Erythroblast (primary cell): ENCODE measurements at places on chromosomes 7 and 10.

GRCh38 chr10:100655326-100655759 lies 90.0 kb upstream of the PAX2 start:
- no peak for DNase-seq

GRCh38 chr7:71694665-71695064 lies 562.7 kb downstream of the GALNT17 start:
- no peak for DNase-seq

- no peak for DNase-seq
These were observed 249.9 kb upstream of the C7orf33 start for GRCh38 chr7:148340438-148341280.

- no peak for DNase-seq
These were observed 19.3 kb upstream of the TRIM8 start for GRCh38 chr10:102624751-102625645.

DNA sequence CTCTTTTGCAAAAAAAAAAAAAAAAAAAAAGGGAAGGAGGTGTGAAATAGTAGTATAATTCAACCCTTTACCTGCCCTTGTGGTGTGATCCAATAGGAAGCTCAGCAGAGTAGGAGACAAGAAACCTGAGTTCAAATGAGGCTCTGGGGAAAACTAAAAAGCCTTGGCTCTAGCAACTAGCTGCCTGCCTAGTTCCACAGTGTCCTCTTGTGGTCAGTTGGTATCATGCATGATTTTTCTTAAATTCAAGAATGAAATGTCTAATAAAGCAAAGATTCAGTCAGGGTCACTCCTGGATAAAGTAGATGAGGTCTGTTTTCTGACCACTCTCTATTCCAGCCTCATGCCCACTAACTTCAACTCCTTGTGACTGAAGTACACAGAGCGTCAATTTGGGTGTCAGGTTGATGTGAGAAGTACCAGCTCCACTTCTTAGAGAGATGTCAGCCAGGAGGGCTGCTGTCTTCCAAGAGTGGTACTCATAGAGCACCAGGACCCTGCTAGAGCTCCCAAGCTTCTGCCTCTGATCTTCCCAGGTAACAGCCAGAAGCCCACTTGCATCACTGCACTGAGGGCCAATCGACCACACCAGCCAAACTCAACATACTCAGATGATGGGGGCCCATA lies 10.5 kb downstream of the LSM5 start:
- DNase-seq: peak; percentile 66

DNA sequence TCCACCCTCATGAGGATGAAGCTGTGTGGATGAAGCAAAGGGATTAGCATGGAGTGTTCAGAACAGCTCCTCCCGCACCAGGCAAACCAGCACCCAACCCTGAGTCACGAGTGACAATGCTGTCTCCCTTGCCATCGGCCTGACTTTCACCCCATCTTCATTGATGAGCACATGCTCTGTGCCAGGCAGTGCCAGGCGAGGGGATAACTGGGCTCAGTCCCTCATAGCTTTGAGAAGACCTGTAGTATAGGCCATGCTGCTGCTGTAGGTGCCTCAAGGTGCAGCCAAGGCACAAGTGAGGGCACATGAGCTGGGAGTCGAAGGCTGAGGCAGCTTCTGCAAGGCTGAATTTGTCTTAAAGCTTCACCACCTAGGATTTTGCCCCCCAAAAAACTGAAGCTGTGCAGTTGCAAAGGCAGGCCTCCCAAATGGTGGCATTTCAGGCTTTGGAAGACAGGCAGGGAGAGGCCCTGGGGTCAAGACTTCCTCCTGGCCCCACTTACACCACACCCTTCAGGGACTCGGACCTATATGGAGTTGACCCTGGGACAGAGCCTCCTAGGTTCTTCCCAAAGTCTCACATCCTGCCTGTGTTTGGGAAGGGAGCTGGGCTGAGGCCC lies 54.2 kb upstream of the GDF10 start:
- DNase-seq: no peak

DNA sequence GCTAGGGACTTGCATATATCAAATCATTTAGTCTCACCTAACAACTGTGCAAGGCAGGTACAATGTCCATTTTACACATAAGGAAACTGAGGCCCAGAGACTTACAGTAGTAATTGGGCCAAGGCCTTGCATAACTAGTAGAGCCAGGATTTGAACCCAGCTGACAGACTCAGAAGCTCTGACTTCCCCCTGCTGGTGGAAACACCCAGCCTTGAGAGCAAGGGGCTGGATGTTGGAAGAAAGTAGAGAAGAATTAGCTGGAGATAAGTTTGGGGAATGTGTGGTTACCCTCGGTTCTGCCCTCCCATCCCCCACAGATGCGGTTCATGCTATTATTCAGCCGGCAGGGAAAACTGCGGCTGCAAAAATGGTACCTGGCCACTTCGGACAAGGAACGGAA lies 2.0 kb downstream of the AP1S1 start:
- DNase-seq: no peak

GRCh38 chr10:47366731-47367460 lies 17.2 kb downstream of the ZNF488 start:
- no peak for DNase-seq

DNA sequence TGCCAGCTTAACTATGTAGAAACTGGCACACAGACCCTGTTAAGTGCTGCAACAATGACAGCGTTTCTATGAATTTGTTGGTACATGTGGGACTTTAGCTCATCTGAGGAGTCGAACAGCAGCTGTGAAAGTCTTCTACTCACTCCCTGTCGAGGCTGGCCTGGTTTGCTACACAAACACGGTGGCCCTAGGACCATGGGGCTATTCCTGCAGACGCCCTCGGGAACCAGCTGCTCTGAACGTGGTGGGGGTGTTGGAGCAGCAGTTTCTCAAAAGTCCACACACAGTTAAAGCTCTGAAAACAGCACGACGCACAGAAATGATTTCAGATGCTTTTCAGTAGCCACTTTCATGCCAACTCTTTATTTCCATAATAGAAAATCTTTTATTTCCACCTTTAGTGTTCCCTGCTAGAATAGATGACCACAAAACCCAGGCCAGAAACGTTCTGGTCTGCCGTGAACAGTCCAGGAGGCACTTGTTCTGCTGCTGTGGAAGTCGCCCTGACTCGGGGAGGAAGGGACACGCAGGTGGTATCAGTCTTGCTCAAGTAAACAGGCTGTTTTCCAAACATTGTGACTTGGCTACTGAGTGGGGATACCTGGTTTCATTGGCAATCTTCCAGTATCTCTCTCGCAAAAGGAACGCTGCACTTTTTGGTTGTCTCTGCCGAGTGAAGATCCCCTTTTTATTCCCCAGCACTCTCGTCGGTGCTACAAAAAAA lies 21.5 kb downstream of the GUSB start:
- DNase-seq: no peak

- DNase-seq: no peak
These were observed 238.4 kb upstream of the MKI67 start for GRCh38 chr10:128364631-128365030.

DNA sequence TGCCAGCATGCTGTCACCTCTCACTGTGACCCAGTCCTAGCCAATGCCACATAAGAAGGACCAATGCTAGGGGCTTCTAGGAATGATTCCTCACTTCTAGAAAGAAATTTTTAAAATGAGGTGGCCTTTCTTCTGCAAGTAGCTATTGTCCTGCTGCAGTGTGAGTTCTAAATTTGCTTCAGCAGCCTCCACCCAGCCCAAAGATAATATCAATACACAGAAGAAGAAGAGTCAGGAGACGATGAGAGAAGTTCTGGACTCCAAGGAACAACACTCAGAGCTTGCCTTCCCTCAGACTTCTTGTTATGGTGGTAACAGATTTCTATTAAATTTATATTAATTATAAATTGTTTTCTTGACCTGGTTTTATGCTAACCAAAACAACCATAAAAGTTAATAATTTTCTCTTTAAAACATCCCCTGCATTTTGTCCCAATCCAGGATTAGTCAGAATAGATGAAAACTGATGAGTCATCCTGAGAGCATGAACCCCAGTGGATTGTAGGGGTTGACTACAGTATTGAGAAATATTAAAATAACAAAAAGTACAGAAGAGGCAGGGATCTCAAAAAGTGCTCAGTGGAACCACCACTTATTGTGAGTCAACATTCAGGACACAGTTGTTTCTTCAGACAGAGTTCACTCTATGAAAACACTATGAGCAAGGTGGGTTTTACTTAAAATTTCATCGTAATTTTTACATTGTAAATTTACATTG lies 29.6 kb upstream of the AKR1C2 start:
- no peak for DNase-seq

- DNase-seq: no peak
These were observed 113.7 kb downstream of the EGFR start for GRCh38 chr7:55132550-55132889.

GRCh38 chr7:2510909-2511768 lies 8.4 kb upstream of the LFNG start:
- no peak for DNase-seq

DNA sequence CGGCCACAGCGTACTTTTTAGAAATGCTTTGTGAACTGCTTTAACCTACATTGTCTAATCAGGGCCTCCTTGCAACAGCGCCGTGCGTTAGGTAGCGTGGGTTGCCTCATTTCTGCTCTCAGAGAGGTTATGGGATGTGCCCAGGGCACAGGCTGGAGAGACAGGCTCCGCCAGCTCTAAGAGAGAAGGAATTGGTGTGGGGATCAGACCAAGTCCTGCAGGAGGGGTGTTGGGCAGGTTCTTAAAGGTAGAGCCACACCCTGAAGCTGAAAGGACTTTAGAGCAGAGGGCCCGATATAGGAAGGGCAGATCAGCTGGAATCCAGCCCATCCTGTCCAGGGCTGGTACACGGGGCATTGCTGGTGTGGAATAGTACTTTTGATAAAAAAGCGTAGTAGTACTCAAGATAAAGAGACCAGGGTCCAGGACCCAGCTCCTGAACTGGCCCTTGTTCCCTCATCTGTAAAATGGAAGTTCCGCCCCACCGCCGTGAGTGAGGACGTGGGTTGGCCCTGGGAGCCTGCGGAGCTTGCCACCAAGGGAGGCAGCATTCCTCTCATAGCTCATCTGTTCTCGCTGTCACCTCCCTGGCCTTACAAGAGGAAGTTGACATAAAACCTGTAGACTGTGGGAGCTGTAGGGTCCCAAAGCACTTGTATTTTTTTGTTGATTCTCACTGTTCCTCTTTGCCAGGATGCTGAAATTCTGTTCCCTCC lies 37.2 kb downstream of the TMEM120A start:
- DNase-seq: no peak

DNA sequence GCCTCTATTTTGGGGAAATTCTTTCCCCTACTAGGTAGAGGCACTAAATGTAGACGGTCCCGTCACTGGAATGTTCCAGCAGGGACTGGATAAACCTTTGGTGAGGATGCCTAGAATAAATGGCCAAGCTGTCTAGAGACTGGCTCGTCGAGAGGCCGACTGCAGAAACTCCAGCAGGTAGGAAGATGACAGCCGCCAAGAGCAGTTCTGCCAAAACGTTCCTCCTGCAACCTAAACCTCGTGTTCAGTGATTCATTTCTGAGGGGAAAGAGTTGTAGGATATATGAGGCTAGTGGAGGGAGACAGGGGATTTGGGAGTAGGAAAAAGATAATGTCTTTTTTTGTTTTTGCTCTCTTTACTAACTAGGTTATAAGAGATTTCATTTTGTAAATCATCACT lies 184.7 kb upstream of the GDF10 start:
- DNase-seq: no peak

GRCh38 chr10:12405342-12406320 lies 56.3 kb downstream of the CAMK1D start:
- DNase-seq: no peak

DNA sequence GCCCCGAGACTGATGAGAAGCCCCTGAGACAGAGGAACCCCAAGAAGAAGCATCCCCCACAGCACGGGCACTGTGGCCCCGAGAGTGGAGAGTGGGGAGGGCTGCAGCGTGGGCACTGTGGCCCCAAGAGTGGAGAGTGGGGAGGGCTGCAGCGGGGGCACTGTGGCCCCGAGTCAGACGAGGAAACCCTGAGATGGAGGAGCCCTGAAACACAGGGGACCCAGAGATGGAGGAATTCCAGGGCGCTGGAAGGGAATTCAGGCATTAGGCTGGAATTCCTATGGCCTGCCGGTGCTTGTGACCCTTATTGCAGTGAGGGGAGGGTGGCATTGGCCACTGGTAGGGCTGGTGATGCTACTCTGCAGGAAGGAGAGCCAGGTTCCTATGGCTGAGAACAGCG lies 168.6 kb upstream of the SHH start:
- DNase-seq: no peak

- no peak for DNase-seq
These were observed 8.9 kb upstream of the KCNK18 start for GRCh38 chr10:117188371-117188770.

DNA sequence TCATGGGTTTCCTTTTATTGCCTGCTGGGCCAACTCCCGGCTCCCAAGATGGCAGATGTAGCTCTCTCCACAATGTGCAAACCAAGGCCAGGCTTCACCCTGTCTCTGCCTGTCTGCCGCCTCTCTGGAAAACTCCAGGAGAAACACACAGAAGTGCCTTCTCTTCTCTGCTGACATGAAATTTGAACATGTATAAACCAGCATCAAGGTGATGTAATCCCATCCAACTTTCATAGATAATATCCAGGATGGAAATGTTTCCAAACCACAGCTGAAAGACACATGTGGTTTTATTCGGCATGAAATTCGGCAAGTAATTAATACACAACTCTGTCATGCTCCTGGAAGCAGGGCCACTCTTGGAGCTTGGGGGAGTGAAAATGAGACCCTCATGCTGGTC lies 297.2 kb downstream of the C7orf25 start:
- no peak for DNase-seq

- DNase-seq: no peak
These were observed 4.4 kb upstream of the CLIP2 start for GRCh38 chr7:74284781-74285259.

DNA sequence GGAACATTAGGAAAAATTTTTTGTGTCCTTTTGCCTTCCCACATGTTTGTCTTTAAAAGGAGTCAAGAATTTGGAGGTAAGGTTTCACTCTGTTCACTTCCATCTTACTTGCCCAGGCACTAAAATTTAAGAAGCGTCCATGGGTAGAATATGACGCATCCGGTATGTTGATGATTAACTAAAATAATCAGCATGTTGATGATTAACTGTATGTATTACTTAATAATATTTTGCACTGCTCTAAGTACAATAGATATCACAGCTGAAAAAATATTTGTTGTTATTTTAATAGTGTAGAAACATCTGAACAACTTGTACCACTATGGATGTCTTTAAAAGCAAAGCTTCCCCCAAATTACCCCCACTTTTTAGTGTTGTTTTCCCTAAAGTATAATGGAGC lies 11.5 kb downstream of the ANKRD22 start:
- DNase-seq: no peak

DNA sequence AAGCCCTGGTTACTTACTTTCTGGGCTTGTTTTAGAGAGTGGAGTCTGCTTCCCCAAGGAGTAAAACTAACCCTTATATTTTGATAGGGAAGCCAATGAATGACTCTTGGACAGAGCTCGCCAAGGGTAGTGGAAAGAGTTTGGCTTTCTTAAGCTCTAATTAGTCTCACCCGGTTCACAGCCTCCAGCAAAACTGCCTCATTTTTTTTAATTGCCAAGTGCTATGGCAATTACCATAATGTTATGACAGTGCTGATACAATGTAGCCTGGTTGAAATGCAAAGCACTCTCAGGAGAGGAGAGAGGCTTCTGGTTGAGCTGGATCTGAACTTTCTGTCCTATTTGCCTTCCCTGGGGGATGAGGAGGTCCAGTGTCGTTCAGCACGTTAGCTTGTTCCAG lies 376.1 kb upstream of the CHRM2 start:
- no peak for DNase-seq

- no peak for DNase-seq
These were observed 11.6 kb upstream of the CAMK1D start for GRCh38 chr10:12337453-12338372.

- DNase-seq: peak; percentile 65
These were observed 73.4 kb downstream of the OR13A1 start for GRCh38 chr10:45241865-45242520.
